ENCODE measurements at places on chromosomes 7 and 10. TPM values are rescaled to one million over a fixed set of nuclear protein-coding genes. Genes with fewer than 3 reads are reported as not detected.

The CHCHD2 gene
- polyA plus RNA-seq = 624 TPM

GRCh38 chr7:69906283-69906995, 308.2 kb downstream of the AUTS2 start:
- no peaks in the 10 kb centered on the region for H3K27me3 ChIP-seq
- no peak overlapping the region for H3K27ac ChIP-seq
- peaks cover 4% of the 10 kb centered on the region for H3K36me3 ChIP-seq
- peaks cover 16% of the 10 kb centered on the region for H3K4me1 ChIP-seq

DNA sequence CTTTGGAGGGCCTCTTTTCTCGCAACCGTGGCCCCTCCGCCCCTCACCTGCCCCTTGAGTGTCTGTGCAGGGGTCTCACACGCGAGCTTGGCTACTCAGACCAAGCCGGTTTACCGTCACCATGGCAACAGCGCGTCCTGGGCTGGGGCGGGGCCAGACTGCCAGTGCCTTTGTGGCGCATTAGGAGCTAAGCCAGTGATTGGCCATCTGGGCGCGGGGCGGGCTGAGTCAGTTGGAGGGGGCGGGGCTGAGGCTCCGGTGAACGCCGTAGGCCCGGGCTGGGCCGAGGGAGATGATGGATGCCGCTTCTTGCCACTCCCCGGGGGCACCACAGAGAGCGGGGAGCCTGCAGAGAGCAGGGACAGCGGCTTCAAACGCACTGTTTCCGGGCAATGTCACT, 48.7 kb upstream of the FXYD4 start:
- no peak overlapping the region for H3K4me3 ChIP-seq
- DNase-seq = peak; percentile 96
- H3K4me1 ChIP-seq = no peaks in the 10 kb centered on the region
- H3K27ac ChIP-seq = no peak overlapping the region
- H3K27me3 ChIP-seq = peaks cover 7% of the 10 kb centered on the region

DNA sequence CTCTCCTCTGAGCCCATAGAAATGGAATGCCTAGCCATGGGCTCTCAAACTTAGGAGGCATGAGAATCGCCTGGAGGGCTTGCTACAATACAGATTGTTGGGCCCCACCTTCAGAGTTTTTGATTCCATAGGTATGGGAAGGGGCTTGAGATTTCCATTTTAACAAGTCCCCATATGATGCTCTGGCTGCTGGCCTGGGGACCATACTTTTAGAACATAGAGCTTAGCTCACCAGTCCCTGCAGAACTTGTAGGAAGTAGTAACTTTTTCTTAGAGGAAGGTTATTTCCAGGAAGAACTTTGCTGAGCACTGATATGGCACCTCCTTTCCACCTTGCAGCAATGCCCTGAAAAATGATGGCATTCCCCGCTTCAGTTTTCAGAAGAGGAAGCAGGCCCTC, 177.0 kb upstream of the ZMIZ1 start:
- no peak for DNase-seq
- H3K4me1 ChIP-seq = peaks cover 15% of the 10 kb centered on the region
- H3K27me3 ChIP-seq = no peaks in the 10 kb centered on the region
- no peak overlapping the region for H3K4me3 ChIP-seq
- no peaks in the 10 kb centered on the region for H3K36me3 ChIP-seq
- no peak overlapping the region for H3K27ac ChIP-seq

- no peak overlapping the region for H3K27ac ChIP-seq
- peaks cover 7% of the 10 kb centered on the region for H3K36me3 ChIP-seq
- H3K27me3 ChIP-seq = no peaks in the 10 kb centered on the region
- no peak for DNase-seq
- no peak overlapping the region for H3K4me3 ChIP-seq
These were observed 93.9 kb downstream of the KMT2C start for GRCh38 chr7:152341914-152342236.
